ENCODE measurements at places on chromosomes 13 and 19.

- DNase-seq: no peak
Measured at GRCh38 chr19:45467115-45467455, 711 bp upstream of the FOSB start.

DNA sequence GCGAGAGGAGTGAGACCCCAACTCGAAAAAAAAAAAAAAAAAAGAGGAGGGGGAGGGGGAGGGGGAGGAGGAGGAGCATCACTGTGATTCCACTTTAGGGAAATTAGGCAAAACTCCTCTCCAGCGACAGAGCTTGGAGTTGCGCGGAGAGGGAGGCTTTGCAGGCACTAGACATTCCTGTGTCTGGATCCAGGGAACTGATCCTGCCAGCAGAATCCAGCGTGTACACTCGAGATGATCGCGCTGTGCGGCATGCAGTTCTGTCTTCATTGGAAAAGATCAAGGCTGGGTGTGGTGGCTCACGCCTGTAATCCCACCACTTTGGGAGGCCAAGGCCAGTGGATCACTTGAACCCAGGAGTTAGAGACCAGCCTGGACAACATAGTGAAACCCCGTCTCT, 29.6 kb upstream of the KLF2 start:
- DNase-seq: no peak

GRCh38 chr13:75675421-75675820, 39.3 kb downstream of the LMO7 start:
- DNase-seq: no peak

DNA sequence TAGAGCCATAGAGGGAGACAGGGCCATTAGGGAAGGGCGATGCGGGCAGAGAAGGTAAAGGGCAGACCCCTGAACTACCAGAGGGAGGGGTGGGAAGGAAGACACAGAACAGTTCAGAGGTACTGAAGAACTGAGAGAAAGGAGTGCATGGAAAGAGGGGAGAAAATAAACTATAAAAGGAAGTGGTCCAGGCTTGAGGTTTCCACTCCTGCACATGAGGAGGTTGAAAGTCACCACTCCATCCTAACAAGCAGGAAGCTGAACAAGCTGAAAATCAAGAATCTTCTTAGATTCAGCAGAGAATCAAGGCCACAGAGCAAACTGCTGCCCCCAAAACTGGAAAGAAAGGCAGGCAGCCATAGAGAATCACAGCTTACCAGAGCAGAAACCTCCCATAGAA, 45.1 kb downstream of the MIPEP start:
- DNase-seq: no peak

- no peak for DNase-seq
Measured at GRCh38 chr19:19788015-19788414, 33.5 kb downstream of the ZNF506 start.

GRCh38 chr13:38366954-38367645, 17.4 kb downstream of the UFM1 start:
- no peak for DNase-seq

GRCh38 chr13:75468098-75468497, 13.9 kb downstream of the TBC1D4 start:
- DNase-seq: no peak

GRCh38 chr13:79191501-79191900, 214.6 kb downstream of the RBM26 start:
- no peak for DNase-seq

DNA sequence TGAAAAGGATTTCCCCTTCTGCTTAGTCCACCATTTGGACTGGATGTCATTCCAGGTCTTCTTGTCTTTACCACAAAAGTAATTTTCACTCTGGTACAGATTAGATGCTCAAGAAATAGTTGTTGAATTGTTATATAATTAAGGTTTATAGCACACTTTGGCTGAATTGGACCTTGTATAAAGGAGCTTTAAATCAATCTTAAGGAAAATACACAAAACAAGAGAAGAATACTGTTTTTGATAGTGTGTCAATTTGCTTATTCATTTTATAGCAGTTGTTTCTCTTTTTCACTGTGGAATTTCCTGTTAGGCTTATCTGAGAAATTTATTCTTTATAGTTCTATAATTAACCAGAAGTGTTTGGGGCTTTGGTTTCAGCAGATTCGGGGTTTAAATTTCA, 62.7 kb upstream of the TDRD3 start:
- no peak for DNase-seq

- no peak for DNase-seq
Measured at GRCh38 chr13:97238883-97239282, 16.8 kb downstream of the MBNL2 start.

GRCh38 chr13:23203516-23203915, 22.7 kb downstream of the SGCG start:
- DNase-seq: no peak

DNA sequence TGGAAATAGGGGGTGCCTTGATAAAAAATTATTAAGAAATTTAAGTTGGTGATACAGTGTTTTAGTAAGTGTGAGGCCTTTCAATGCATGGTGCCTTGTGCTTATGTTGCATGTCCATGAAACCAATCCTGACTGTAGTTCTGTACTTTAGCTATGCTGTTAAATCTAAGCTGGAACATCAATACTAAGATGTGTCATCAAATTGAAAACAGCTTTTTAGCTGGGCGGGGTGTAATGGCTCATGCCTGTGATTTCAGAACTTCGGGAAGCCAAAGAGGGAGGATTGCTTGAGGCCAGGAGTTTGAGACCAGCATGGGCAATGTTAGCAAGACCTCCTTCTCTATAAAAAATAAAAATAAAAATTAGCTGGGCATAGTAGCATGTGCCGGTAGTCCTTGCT, 930.3 kb upstream of the PCDH9 start:
- no peak for DNase-seq

DNA sequence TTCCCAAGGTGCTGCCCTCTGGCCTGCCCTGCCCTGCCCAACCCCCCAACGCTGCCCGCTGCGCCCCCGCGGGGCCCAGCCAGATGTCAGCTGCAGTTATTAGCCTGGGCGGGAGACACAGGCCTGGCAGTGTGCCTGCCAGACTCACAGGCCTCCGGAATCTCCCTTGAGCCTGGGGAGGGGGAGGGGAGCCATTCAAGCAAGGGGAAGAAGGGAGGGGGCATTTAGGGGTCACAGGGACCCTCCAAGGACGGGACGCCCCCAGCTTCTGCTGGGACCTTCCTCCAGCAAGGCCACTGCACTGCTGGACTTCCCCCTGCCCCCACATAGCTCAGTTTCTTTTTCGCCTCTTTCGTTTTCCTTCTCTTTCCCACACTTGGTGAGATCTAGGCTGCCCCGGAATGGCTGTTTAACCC, 2.6 kb upstream of the JUNB start:
- no peak for DNase-seq

DNA sequence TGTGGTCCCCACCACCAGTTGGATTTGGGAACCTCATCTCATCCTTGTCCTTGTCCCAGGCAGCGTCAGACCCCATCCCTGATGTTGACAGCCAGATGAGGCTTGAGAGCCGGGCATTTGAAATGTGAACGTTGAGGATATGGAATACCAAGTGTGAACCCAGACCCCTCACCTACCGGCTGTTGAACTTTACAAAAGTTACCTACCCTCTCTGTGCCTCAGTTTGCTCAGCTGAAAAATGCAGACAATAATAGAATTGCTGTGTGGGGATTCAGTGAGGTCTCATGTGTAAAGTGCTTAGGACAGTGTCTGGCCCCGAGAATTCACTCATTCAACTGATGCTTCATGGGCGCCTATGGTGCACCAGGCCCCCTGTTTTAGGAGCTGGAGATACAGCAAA, 693 bp upstream of the SIGLEC14 start:
- no peak for DNase-seq

DNA sequence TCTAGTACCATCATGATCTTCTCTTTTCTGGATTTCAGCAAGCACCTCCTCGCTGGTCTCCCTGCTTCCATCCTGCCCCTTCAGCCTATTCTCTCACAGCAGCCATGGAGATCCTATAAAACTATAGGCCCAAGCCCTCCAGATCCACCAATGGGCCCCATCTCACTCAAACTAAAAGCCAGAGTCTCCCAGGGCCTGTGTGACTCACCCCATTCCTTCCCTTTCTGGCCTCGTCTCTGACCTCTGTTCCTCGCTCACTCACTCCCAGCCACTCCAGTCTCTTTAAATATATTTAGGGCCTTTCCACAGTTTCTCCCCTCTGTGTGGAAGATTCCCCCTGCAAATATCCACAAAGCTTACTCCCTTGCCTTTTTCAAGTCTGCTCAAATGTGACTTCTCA, 89.7 kb downstream of the HSPH1 start:
- no peak for DNase-seq

DNA sequence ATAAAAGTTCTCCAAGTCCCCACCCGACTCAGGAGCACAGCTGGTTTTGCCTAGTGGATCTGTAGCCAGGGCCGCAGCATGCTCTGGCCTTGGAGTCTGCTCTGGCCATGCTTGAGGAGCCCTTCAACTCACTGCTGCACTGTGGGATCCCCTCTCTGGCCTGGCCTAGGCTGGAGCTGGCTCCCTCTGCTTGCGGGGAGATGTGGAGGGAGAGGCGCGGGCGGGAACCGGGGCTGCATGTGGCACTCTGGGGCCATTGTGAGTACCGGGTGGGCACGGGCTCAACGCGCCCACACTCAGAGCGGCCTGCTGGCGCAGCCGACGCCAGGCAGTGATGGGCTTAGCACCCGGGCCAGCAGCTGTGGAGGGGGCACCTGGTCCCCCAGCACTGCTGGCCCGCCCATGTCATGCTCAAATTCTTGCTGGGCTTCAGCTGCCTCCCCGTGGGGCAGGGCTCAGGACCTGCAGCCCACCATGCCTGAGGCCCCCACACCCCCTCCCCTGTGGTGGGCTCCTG, 57.0 kb upstream of the ATP12A start:
- DNase-seq: no peak

DNA sequence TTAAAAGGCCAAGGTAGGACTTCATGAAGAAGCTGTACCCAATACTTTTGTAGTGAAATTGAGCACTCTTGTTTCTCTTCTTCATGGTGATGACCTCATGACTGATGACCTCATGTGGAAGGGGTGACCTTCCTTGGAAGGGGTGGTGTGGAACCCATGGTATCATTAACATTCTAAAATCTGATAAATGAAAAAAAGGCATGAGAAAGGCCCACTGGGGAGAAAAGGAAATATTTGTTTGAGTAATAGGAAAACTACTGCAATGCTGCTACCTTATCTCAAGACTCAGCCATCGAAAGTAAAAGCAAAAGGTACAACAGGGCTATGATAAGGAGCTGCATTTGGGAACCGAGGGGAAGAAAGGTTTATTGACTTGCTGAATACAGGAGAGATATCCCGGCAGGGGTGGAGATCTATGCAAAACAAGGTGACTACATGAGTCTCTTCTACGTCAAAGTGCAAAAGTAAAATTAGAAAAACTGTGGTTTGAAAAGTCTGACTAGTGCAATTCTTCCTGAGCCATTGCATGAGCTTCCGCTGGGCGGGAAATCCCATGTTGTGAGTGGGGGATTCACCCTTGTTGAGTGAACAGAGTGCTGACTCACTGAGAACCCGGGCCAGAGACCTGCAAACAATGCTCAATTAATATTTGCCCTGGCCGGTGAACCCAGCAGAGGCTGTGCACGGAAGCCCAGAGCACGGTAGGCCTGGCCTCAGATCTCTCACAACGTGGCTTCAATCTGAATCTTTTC, 138.9 kb upstream of the RFC3 start:
- peak; percentile 73 for DNase-seq

GRCh38 chr13:85543144-85543543, 256.1 kb downstream of the SLITRK6 start:
- no peak for DNase-seq

DNA sequence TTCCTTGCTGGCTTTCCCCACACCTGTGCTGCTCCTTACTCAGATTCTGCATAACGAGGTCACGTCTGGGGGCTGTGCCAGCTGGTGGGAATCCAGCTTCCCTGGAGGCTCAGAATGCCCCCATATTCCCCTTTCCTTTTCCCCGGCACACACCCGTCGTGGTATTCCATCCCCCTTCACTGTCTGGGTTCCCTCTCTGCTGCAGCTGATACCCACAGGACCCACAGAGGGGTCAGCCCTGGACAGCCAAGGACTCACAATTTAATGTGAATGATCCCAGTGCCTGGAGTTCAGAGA, 4.2 kb upstream of the MYH14 start:
- no peak for DNase-seq

DNA sequence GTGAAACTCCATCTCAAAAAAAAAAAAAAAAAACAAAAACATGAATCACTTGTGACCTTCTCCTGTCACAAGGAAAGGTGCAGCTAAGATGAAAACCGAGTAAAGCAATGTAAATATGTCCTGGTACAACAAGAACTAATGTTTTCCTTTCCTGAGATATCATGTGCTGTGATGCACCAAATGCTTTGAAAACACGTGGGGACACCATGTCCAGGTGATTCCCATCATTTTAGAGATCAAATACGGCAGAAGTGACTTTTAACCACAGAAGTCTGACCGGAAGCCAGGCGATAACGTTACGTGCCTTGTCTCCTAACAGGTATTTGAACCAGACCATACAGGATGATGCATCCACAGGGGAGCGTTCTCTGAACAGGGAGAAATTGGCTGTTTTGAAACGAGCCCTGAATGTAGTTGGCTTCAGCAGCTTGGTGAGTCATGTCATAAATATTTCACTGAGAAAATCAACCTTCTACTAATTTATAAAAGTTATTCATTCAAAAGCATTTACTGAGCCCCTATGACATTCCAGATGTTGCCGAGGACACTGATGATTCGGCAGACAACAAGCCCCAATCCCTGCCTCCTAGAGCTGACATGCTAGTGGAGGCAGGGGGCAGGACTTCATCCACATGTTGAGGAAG, 328.1 kb downstream of the MYO16 start:
- no peak for DNase-seq

GRCh38 chr19:2782329-2782935, 641 bp downstream of the SGTA start:
- no peak for DNase-seq

GRCh38 chr19:51168564-51169282, 26.6 kb downstream of the SIGLEC7 start:
- no peak for DNase-seq

GRCh38 chr19:33283589-33283988, 18.7 kb downstream of the CEBPA start:
- DNase-seq: no peak

DNA sequence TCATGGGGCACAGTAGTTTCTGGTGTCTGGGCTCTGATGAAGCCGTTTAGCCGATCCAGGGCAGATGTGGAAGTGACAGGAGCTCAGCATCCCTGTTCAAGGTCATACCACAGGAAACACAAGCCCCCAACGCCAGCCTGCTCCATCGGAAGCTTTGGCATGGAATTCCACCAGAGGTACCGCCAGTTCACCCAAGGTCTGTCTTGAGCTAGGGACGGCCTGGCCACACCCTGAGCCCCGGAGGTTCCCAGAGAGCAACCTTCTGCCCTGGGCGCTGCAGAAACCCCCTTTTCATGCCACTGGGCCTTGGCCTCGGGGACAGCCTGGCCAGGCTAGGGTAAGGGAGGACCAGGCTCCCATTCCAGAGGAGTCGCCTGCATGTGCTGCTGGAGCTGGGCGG, 39.4 kb upstream of the TPM4 start:
- DNase-seq: no peak

All from GM18507 (cell line).